Fibroblast of villous mesenchyme (primary cell): ENCODE measurements at places on chromosomes 13 and 19. TPM values are rescaled to one million over a fixed set of nuclear protein-coding genes. Genes with fewer than 3 reads are reported as not detected.

DNA sequence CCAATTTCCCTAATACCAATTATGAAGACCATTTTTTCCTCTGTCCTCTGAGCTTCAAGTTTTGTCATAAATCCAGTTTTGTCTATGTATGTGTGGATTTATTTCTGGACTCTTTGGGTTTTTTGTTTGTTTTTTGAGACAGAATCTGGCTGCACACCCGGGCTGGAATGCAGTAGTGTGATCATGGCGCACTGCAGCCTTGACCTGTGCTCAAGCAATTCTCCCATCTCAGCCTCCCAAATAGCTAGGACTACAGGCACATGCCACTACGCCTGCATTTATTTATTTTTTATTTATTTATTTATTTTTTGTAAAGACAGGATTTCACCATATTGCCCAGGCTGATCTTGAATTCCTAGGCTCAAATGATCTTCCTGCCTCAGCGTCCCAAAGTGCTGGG lies 45.3 kb upstream of the GTF3A start:
- no peak for DNase-seq

GRCh38 chr19:57406516-57407123 lies 4.3 kb upstream of the ZNF17 start:
- DNase-seq, result peak; percentile 56

GRCh38 chr13:27201661-27202060 lies 30.1 kb upstream of the USP12 start:
- no peak for DNase-seq

DNA sequence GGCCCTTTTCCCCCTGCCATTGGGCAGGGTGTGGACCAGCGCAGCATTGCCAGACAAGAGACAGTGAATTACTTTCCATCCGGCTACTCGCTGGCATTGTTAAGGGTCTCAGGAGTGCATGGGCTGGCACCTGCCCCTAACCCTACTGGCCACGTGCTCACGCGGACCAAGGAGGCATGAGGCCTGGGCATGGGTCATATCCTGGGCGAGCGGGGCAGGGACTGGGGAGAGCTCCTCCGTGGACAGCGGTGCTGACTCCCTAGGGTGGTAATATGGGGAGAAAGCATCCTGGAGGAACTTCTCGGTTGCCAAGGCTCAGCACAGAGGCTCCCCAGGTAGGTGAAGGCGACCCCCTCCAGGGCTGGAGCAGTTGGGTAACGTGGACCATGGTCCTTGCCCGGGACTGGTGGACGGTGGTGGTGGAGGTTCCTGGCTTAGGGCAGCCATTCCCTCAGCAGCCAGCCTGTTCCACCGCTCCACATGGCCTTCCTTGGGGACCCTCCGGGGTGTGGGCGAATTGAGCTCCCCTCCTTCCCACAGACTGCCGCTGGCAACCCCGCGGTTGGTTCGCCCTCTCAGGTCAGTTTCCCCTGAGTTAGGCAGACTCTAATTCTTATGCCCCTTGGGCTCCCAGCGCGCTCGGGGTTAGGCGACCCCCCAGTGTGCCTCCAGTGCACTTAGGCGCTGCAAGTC lies 465.1 kb downstream of the SLITRK5 start:
- DNase-seq, result no peak

DNA sequence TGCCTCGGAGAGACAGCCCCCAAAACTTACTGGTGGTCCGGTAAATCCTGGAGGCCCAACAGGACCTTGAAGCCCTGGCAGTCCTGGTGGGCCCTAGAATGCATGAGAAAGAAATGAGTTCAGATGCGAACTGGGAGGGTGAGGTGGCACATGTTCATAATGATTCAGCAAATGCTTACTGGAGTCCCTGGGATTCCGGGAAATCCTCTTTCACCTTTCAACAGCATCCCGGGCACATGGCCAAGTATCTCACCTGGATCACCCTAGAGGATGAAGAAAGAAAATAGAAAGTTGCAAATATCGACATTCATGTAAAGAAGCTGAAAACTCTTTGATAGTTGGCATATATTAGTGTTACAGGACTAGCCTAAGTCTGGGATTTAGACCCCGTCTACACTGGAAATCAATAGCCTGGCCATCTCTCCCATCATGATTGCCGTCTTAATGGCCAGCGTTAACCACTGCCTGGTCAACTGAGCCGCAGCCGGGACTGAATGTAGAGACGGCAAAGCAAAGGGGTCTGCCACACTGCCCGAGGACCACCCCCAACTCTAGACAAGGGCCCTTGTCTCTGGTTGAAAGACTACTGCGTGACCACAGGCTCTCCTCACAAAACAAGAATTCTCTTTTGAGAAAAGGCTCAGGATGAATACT lies 96.9 kb downstream of the COL4A1 start:
- DNase-seq, result no peak

GRCh38 chr13:23697772-23698313 lies 127.6 kb downstream of the TNFRSF19 start:
- DNase-seq, result no peak

DNA sequence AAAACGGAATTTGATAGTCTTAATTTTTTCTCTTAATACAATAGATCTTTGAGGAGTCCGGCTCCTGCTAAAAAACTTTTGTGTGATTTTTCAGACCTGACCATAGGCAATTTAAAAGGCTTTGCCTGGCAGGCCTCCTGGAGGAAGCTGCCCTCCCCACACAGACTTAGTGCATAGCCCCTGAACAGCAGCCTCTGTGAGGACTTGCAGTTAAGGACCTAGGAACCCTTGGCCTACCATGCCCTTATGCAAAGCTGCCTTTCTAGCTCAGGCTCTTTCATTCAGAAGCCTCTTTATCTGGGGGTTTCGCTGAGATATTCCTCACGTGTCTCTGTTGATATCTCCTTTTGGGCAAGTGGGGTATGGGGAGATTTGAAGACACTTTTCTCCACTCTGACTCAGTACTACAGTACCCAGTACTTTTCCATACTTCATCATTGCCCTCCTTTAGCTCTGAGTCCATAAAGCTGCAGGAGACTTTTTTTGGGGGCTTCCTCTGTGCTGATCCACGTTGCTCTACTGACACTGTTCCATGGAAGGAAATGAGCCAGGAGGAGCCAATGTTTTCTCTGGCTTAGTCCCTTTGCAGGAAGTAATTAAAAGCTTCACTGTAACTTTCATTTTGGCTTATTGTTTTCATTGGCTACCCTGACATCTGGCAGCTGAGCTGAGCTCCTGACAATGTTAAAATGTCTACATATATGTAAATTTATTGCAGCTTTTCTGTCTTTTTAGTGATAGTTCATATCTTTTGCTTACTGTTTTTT lies 283.1 kb downstream of the TDRD3 start:
- DNase-seq, result no peak

GRCh38 chr13:26698392-26699196 lies 62.0 kb downstream of the GPR12 start:
- peak; percentile 85 for DNase-seq

GRCh38 chr13:31330236-31330635 lies 130.5 kb downstream of the B3GLCT start:
- DNase-seq, result peak; percentile 45

- DNase-seq, result no peak
Measured at GRCh38 chr13:99196466-99197116, 4.1 kb upstream of the UBAC2 start.

GRCh38 chr19:6754653-6755463 lies 12.4 kb downstream of the SH2D3A start:
- no peak for DNase-seq

OR7D2 gene
- total RNA-seq, result 0.43 TPM in 1 of 2 replicates, not detected in the other

ZNF723 gene
- total RNA-seq, result not detected in 2 replicates

TJP3 gene
- not detected in 2 replicates for total RNA-seq

CATSPERD gene
- total RNA-seq, result not detected in 2 replicates

HIF3A gene
- 0.43 and 0.64 TPM in 2 replicates for total RNA-seq

PDE4C gene
- under 0.01 and 0.32 TPM in 2 replicates for total RNA-seq
